Activated T-helper 1 cell treated with anti-CD3 and anti-CD28 coated beads, Interleukin-2, amount 50 U/mL, for 16 hours (primary cell): ENCODE measurements at places on chromosomes 1 and 21.
A peak's percentile ranks its signal among the peaks of the same experiment; 100 is the strongest.

- no peak for DNase-seq
Observed at GRCh38 chr1:204107892-204108291, 35.0 kb downstream of the SOX13 start.

GRCh38 chr1:55380355-55380970 is 165.3 kb upstream of the USP24 start:
- no peak for DNase-seq

DNA sequence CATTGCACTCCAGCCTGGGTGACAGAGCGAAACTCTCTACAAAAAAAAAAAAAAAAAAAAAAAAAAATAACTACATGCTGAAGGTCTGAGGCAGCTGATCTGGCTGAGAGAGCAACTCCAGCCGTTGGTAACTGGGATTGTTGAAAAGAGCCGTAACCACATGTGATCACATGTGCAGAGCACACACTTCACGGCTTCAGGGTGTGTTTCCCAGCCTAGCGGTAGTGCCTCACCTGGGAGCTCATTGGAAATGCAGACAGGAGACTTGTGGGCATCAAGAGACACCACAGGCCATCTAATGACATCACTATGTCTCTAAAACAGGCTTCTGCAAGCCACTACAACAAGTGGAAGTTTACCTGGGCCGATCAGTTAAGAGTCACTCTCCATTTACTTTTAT is 11.8 kb upstream of the OTUD7B start:
- no peak for DNase-seq

GRCh38 chr1:201356236-201356635 is 21.2 kb downstream of the TNNT2 start:
- no peak for DNase-seq

GRCh38 chr1:23966973-23967493 is 7.4 kb downstream of the PNRC2 start:
- DNase-seq = no peak

GRCh38 chr21:16194095-16194787 is 464.5 kb downstream of the USP25 start:
- DNase-seq = no peak

- no peak for DNase-seq
Observed at GRCh38 chr1:215667761-215668160, 100.7 kb downstream of the KCTD3 start.

- no peak for DNase-seq
Observed at GRCh38 chr1:3415260-3416090, 39.0 kb upstream of the ARHGEF16 start.

DNA sequence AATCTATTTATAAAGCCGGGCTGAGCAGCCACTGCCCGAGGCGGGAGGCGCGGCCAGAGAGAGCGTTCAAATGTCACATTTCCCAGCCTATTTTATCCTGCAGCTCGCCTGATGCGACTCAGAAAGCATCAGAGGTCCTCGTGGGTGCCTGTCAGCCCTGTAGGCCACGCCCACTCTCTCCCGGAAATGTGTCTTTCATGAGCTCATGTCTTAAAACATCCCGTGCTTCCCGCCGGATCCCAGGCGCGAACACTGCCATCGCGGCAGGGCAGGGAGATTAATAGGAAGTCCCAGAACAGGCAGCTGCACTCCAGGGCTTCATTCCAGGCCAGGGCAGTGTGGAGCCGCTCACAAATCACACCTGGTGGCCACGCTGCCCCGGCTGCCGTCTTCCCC is 117.5 kb downstream of the PRDM16 start:
- no peak for DNase-seq

GRCh38 chr1:205658943-205659581 is 21.2 kb downstream of the SLC45A3 start:
- DNase-seq = peak; percentile 54

GRCh38 chr1:93672069-93672468 is 9.6 kb downstream of the BCAR3 start:
- no peak for DNase-seq

DNA sequence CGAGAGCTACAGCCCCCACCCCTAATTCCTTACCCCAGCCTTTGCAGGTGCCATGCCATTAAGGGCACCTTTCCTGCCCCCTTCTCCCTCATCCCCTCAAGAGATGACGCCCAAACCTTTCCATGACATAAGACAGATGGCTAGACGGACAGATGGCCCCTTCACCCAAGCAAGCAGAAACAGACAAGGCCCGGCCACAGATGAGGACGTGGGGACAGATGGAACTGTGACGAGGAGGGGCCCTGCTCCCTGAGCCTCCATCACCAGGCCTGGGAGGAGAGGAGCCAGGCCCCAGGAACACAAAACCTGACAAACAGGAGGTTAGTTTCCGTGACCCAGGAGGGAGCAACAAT is 24.7 kb upstream of the PEF1 start:
- DNase-seq = no peak

DNA sequence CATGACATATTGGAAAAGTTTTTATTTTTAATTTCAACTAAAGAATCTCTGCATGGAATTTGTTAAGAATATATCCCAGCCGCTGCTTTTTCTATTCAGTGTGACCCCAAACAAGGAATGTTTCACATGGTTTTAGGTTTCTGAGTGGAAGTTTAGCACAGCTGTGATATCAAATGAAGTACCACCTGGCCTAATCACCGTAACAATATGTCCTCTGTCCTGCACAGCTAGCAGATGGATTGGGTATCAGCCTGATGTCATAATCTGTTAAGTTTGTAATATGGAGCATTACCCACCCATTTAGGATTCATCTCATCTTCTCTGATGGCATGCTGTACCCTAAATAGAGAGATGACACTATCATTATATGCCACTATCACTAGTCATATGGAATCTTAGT is 963.7 kb upstream of the ADGRL2 start:
- DNase-seq = no peak

- no peak for DNase-seq
Observed at GRCh38 chr1:178644308-178645120, 80.5 kb upstream of the RALGPS2 start.

DNA sequence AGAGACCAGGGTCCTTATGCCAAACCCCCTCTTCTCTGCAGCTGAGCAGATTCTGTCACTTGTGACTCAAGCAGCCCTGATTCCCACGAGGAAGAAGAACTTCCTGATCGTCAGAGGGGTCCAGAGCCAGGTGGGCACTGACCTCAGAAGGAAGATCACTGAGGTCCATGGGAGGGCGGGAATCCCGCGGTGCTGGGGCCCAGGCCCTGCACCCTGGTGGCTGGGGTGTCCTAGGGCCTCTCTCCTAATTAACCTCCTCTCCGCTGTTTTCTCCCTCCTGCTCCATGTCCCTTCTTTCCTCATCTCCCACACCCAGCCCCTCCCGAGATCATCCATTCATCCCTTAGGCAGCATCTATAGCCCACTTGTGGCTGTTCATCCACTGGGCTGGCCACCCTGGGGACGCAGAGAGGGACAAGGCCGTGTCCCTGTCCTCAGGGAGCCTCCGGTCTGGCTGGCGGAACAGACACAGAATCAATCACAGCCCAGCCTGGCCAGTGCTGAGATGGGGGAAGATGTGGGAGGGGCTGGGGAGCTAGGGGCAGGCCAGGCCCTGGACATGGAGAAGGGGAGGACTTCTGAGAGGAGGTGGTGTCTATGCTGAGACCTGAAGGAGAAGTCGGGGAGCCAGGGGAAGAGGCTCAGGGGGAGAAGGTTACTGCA is 638.3 kb downstream of the MATN1 start:
- no peak for DNase-seq
